Cardiac septum (tissue), 1 donor: ENCODE measurements at places on chromosomes 4 and X. TPM values are rescaled to one million over a fixed set of nuclear protein-coding genes. Genes with fewer than 3 reads are reported as not detected.

- no peak for DNase-seq
Observed at GRCh38 chr4:7458477-7458876, 23.7 kb upstream of the PSAPL1 start.

The CXCL13 gene
- not detected for total RNA-seq

- DNase-seq, result no peak
Observed at GRCh38 chrX:121763671-121764070, 716.3 kb downstream of the GLUD2 start.

GRCh38 chr4:57318703-57319102 is 208.5 kb upstream of the IGFBP7 start:
- DNase-seq, result no peak

DNA sequence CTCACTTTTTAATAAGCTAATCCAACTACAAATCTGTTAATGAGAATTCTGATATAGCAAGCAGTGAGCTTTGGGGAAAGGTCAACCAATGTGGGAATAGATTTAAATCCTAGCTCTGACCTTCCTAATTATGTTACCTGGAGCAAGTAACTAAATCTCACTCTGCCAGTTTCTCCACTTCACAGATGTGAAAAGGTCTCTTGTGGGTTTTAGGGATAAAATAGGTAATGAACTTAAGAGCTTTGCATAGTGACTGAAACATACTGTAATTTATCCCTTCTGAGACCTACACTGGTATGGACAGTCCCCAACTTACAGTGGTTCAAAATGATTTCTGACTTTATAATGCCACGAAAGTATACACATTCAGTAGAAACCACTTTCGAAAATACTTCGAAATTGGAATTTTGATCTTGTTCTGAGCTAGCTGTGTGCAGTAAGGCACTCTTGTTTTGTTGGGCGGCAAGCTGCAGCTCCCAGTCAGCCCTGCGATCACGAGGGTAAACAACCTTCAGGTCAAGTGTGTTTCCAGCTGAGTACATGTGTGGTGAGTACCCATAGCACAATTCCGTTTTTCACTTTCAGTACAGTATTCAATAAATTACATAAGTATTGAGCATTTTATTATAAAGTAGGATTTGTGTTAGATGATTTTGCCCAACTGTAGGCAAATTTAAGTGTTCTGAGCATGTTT is 93.7 kb downstream of the ADGRL3 start:
- no peak for DNase-seq

The GLOD5 gene
- total RNA-seq, result not detected

The MUC7 gene
- total RNA-seq, result not detected

- no peak for DNase-seq
Observed at GRCh38 chrX:127459790-127460189, 592.4 kb downstream of the ACTRT1 start.

The KIT gene
- 2.3 TPM for total RNA-seq

The ODAPH gene
- not detected for total RNA-seq

The PLA2G12A gene
- 37.7 TPM for total RNA-seq

DNA sequence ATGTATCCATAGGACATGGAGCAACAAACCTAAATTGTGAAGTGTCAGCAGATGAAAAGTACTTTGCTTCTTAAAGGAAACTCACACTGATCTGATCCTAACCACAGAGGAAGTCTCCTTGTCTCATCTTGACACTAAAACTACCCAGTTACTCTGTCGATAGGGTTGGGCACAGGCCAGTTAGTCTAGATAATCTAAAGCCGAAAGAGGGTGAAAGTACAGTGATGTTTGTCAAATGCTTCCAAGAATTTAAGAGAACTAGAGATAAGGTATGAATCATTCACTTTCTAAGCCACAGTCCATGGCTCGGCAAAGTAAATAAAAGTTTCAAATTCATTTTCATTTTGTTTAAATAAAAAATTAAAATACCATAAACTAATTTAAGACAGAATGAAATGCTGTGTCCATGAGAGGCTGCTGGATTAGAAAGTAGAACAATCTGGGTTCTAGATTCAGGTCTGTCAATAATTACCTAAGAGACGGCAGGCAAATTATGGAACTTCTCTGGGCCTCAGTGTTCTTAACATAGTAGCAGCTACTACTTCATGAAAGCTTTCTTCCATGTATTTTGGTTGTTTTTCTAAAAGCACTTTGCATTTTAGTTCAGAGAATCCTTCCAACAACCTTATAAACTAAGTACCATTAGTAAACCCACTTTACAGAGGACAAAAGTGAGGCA is 176.7 kb downstream of the LDB2 start:
- DNase-seq, result no peak

DNA sequence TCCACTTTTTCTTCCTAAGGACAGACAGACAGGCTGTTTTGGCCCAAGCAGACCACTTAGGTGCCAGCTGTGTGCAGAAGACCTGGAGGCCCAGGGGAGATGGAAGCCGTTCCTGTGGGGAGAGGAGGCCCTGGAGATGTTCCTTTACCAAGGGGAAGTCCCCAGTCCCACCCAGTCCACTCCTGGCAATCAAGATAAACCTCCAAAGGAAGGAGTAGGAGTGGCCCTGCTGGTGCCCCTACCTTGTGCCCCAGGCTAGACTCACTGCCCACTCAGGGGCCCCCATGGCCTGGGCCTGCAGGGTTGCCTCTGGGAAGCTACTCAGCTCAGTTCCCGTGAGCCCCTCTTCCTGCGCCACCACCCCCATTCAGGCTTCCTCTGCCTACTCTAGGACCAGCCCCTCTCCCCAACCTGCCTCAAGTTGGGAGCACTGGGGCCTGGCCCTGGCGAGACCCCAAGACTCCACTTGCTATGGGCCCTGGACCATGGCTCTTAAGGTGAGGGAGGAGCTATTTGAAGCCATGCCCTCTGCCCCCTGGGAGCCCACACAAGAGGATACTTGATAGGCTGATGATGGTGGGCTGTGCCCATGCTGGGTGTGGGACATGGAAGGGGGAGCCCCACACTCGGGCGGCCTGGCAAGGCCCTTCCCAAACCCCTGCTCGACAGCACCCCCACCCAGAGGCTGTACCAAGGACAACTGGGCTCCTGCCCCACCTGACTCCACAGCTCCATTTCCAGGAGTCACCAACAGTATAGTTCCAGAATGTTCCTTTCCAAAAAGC is 24.8 kb upstream of the RNF4 start:
- DNase-seq, result no peak

The ADH6 gene
- not detected for total RNA-seq

DNA sequence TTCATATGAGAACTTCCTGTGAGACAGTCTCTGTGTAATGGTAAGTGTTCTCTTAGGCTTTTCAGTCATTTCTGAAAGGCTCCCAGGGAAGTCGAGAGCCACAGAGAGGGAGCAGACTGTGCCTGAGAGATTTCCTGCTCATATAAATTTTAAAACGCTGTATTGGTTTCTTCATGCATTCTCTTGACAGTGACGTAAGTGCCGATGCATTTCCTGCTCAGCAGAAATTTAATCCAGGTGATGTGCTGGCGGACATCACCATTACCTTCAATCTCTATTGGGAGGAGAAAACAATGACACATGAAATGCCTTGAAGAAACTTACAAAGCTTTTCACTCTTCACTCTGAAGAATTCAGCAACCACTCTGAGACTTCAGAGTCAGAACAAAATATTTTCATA is 383.6 kb downstream of the BMPR1B start:
- no peak for DNase-seq

- no peak for DNase-seq
Observed at GRCh38 chr4:74175379-74175778, 17.5 kb downstream of the MTHFD2L start.

The HSFX2 gene
- not detected for total RNA-seq

DNA sequence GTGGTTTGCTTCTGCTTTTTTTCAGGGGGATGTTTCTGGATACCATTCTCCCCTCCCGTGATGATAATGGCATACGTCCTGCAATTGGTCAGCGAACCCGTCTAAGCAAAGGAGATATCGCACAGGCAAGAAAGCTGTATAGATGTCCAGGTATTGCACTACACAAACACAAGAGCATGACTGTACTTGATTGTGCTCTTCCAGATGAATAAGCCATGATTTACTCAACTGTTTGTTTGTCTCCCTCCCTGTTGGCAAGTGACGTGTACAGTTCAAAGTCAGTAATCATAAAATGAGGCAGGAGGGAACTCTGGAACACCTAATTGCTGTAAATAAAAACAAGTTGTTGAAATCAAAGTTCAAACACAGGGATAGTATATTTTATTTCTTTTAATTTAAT is 141.4 kb downstream of the TLL1 start:
- DNase-seq, result no peak

- no peak for DNase-seq
Observed at GRCh38 chr4:33107814-33108213, 2387.6 kb downstream of the PCDH7 start.

The MTM1 gene
- 9.5 TPM for total RNA-seq

- no peak for DNase-seq
Observed at GRCh38 chr4:85298037-85298436, 176.9 kb upstream of the ARHGAP24 start.

GRCh38 chrX:20906571-20906970 is 467.6 kb upstream of the CNKSR2 start:
- no peak for DNase-seq

DNA sequence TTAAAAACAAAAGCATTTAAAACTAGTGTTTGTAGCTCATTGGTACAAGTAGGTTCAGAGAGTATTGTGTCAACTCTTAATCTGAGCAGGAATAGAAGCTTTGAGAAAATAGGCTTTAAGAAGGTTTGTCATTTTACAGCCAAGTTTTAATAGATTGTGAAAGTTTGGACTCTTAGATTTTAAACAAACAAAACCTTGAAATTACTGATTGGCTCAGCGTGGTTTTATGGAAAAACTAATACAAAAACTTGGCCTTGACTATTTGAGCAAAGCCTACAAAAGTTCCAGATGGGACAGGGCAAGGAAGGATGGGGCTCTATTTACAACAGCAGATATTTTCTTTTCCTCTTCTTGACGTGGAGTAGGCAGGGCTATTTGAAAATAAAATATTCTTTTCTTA is 16.5 kb downstream of the ZFX start:
- no peak for DNase-seq

The USP26 gene
- not detected for total RNA-seq

GRCh38 chrX:69197690-69198089 is 32.4 kb upstream of the PJA1 start:
- DNase-seq, result no peak

GRCh38 chrX:109463784-109464183 is 18.1 kb downstream of the GUCY2F start:
- no peak for DNase-seq

GRCh38 chr4:83709627-83710026 is 173.7 kb downstream of the GPAT3 start:
- no peak for DNase-seq

GRCh38 chr4:113173793-113174264 is 124.4 kb downstream of the ANK2 start:
- DNase-seq, result no peak

DNA sequence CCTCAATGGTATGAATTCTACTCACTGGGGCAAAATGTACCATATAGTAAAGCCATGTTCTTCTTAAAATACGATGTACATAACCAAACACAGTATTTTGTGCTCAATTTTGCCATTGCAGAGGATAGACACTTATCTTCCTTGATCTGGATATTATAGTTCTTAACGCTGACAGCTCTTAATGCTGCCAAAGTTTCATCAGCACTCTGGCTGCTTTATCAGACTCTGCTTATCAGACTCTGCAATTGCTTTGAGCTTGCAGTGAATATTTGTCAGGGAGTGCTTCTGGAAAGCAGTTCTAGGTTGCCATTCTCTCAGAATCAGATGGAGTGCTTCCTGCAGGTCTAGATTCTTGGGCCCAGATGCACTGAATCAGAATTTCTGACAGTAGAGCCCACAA is 863.1 kb downstream of the CCSER1 start:
- DNase-seq, result no peak

DNA sequence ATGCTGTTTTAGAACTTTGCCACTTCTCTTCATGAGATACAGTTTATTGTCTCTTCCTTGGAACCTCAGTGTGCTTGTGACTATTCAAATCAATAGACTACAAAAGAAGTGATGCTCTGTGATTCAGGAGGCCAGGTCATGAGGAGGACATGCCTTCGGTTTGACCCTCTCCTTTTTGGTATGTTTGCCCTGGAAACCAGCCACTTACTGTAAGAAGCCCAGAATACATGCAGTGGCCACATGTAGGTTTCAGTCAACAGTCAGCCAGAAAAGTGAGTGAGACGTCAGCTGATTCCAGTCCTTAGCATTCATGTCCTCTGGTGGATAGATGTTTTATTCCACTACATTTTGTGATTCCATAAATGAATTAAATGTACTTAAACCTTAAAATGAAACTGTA is 328.7 kb downstream of the PCDH18 start:
- DNase-seq, result no peak

GRCh38 chr4:181046809-181047208 is 1196.4 kb upstream of the TENM3 start:
- DNase-seq, result no peak

DNA sequence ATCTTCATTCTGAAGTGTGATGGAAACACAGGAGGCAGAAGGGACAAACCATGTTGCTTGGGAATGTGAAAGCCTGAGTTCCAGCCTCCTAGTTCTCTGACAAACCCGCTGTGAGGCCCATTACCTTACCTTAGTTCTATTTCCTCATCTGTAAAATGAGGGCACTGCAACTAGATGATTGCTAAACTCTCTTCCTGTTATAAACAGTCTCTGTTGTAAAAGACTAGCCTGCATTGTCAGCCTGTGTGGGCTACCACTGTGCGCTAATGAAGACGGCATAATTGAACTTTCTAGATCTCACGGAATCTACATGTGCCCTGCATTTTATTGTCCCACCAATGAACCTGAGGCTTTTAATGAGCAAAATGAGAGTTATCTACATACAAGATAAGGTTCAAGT is 147.2 kb downstream of the AFF2 start:
- no peak for DNase-seq

- no peak for DNase-seq
Observed at GRCh38 chrX:87434618-87435017, 83.0 kb upstream of the KLHL4 start.

The RBM3 gene
- 96.9 TPM for total RNA-seq

The GLRA2 gene
- not detected for total RNA-seq

DNA sequence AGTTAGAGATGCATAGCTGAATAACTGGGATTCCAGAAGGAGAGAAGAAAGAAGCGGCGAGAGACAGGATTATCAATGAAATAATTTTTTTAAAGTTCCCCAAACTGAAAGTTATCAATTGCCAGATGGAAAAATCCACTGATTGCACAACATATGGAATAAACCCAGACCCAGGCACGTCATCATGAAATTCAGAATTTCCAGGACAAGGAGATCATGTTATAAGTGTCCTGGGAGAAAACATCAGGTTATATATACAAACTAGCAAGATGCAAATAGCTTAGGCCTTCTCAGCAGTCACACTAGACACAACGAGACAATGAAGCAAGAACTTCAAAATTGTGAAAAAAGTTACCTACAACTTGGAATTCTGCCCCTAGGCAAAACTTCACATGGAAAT is 200.0 kb downstream of the PALLD start:
- no peak for DNase-seq

GRCh38 chrX:137565921-137566745 is at the start of gene ZIC3:
Gene ZIC3, plus strand, starts transcription at chrX:137566127. Its CDS starts 565 bp downstream, at chrX:137566692.
- no peak for DNase-seq

GRCh38 chr4:155629956-155630355 is 36.7 kb upstream of the GUCY1A1 start:
- DNase-seq, result no peak

- no peak for DNase-seq
Observed at GRCh38 chr4:184617600-184618196, 31.5 kb downstream of the CASP3 start.

- no peak for DNase-seq
Observed at GRCh38 chrX:137482136-137482535, 83.8 kb upstream of the ZIC3 start.
